ENCODE measurements at places on chromosomes 11 and 22. TPM values are rescaled to one million over a fixed set of nuclear protein-coding genes. Genes with fewer than 3 reads are reported as not detected.

DNA sequence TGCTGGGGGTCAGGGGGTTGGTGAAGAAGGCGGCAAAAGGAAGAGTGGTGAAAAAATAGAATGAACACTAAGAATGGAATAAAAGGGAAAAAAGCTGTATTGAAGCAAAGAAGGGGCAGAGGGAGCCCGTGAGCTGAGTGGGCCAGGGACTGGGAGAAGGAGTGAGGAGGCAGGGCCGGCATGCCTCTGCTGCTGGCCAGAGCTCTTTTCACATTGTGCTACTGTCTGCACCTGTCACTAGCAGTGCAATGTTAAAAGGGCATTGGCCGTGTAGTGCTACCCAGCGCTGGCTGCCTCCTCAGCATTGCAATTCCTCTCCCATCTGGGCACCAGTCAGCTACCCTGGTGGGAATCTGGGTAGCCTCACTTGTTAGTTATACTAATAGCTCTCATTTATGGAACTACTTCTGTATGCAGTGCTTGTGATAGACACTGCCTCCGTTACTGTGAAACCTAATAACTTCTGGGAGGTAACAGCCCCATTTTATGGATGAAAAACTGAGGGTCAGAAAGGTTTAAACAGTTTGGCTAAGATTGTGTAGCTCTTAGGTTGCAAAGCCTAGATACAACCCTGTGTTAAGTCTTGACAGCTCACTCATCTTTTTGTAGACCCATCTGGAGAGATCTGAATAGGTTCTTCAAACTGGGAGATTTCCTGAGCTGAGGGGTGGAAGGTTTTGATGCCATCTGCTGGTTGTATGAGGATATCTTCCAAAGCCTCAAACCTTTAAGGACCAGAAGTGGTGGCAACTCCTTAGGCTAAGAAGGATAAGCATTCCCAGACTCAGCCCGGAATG, 8.5 kb downstream of the YPEL4 start:
- DNase-seq: no peak

GRCh38 chr22:36797911-36798673, 18.7 kb downstream of the PVALB start:
- no peak for DNase-seq

- DNase-seq: no peak
Measured at GRCh38 chr11:104442321-104442720, 278.4 kb upstream of the PDGFD start.

GRCh38 chr11:69500285-69501120, 19.0 kb downstream of the LINC01488 start:
- DNase-seq: no peak

GRCh38 chr11:36451045-36451444, 59.0 kb downstream of the TRAF6 start:
- no peak for DNase-seq

DNA sequence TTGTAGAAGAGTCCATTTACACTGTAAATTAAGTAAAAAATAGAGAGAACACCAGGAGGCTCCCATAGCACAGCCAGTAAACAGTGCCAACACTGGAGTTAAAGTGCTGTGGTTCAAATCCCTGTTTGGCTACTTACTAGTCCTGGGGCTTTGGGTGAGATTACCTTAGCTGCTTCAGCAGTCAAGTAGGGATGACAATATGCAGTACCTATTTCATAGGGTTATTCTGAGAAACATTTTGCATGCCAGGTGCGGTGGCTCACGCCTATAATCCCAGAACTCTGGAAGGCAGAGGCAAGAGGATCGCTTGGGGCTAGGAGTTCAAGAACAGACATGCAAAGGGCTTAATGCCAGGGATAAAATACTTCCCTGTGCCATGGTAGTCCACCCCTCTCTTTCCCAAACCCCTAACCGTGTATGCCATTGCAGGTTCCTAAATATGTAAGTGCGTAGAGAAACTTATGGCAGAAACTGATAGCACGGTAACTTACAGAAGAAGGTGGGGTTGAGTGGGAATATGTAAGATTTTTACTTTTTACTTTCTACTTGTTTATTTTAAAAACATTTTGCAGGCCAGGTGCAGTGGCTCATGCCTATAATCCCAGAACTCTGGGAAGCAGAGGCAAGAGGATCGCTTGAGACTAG, 86.4 kb upstream of the PICALM start:
- no peak for DNase-seq

DNA sequence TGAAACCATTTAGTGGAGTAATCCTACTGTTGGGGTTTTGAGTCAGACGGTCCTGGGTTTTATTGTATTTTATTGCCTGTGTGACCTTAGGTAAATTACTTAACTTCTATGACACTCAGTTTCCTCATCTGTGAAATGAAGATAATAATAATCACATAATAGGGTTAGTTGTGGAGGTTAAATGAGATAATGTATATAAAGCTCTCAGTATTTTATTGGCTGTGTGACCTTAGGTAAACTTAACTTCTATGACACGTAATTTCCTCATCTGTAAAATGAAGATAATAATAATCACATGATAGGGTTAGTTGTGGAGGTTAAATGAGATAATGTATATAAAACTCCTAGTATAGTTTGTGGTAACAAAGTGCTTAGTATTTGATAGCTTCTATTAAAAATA, 13.2 kb downstream of the BARX2 start:
- no peak for DNase-seq

- no peak for DNase-seq
Measured at GRCh38 chr22:42945736-42946135, 69.2 kb downstream of the PACSIN2 start.

- DNase-seq: no peak
Measured at GRCh38 chr11:128614026-128614425, 26.7 kb upstream of the ETS1 start.

GRCh38 chr11:108887436-108888238, 222.8 kb downstream of the DDX10 start:
- no peak for DNase-seq

DNA sequence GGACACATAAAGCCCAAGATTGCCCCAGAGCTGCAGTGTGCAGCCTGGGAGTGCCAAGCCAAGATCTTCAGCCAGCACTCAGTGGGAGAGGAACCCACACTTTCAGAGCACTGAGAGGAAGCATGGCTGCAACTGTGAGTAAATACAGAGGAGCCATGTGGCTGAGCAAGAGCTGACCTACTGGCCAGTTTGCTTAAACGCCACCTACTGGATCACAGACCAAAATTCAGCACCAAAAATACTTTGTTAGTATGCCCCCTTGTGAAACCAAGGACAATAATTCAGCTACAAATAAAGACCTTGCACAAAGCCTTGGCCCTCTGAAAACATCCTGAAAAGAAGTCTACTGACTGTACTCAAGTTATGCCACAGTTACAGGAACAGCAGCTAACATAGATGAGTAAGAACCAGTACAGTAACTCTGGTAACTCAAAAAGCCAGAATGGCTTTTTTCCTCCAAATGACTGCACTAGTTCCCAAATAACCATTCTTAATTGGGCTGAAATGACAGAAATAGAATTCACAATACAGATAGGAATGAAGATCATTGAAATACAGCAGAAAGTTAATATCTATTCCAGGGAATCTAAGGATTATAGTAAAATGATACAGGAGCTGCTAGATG, 10.1 kb upstream of the OR4A15 start:
- no peak for DNase-seq

GRCh38 chr11:117789241-117789640, 7.8 kb downstream of the DSCAML1 start:
- DNase-seq: no peak

DNA sequence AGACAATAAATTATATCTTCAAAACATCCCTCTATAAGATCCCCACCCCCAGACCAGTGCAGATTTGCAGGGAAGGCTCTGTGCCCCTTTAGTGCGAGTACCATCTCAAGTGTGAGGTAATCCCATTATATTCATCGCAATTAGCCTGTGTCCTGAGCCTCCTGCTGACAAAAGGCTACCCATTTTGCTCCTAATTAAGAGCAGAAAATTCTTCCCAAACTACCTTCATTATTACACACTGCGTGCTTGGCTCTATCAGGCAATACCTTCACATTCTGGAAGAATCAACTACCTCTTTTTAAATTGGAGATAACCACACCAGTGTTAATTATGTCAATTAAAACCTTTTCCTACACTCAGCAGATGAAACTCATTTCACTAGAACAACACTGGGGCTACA, 1133.4 kb upstream of the CCDC90B start:
- DNase-seq: no peak

- DNase-seq: no peak
Measured at GRCh38 chr11:62427630-62428233, 8.9 kb downstream of the SCGB1A1 start.

GRCh38 chr11:35553021-35553420, 27.6 kb upstream of the PAMR1 start:
- DNase-seq: no peak

GRCh38 chr22:44462246-44463010, 35.6 kb downstream of the RTL6 start:
- DNase-seq: no peak

DNA sequence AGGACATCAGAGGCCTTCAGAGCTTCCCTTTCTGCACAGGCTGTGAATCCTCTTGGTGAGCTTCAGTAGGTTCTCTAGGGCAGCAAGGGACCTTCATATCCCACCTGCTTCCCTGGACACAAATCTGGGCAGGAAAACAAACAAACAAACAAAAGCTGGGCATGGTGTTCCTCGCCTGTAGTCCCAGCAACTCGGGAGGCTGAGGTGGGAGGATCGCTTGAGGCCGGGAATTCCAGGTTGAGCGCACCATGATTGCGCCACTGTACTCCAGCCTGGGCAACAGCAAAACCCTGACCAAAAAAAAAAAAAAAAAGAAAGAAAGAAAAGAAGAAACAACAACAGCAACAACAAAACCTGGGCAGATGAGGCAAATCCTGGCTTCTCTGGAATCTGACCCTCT, 92.9 kb downstream of the CEP164 start:
- DNase-seq: no peak

DNA sequence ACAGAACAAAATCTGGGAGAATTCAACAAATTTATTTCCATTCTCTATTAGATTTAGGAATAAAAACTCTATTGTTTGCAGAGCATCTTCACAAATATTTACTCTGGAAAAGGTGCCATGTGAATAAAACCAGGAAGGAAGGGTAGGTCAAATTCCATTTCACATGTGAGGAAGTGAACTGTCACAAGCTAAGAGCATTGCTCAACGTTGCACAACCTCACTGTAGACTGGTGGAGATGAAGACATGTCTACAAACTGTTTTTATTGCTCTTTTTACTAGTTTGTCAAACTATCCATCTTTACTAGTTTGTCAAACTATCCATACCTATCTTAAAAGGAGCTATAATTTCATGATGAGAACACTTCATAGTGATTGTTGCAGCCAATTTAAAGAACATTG, 236.4 kb downstream of the CNTN5 start:
- DNase-seq: no peak

DNA sequence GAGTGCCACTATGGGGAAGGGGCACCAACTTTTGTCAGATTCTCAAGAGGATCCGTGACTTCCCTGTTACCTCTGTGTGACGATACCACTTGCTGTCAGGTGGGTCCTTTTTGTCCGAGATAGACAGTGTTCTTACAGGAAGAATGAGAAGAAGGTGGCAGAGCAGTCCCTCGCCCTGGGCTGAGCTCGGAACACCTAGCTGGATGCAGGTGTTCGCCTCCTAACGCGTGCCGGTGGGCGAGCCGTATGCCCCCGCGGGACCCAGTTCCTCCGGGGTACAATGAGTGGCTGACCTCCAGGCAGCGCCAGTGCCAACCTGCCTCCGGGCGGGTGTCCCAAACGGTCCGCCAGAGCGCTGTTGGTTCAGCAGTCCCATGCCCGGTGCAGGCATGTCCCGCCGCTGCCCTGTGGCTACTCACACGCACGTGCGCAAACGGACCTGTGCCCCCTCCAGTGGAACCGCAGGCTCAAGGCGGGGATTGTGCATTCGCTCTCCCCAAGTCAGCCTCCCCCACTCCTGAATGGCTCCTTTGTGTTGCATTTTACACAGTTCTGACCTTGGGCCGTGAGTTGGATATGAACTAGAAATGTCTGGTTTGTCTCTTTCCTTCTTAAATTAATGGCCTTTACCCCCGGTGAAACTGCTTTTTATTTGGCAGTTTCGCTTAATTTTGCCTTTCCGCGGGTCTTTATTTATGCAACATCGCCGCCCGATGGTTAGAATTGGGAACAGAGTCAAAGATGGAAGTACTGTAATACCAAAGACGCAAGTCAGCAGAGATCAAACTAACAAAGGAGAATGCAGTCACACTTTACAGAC, 1.1 kb upstream of the ABTB2 start:
- peak; percentile 81 for DNase-seq

DNA sequence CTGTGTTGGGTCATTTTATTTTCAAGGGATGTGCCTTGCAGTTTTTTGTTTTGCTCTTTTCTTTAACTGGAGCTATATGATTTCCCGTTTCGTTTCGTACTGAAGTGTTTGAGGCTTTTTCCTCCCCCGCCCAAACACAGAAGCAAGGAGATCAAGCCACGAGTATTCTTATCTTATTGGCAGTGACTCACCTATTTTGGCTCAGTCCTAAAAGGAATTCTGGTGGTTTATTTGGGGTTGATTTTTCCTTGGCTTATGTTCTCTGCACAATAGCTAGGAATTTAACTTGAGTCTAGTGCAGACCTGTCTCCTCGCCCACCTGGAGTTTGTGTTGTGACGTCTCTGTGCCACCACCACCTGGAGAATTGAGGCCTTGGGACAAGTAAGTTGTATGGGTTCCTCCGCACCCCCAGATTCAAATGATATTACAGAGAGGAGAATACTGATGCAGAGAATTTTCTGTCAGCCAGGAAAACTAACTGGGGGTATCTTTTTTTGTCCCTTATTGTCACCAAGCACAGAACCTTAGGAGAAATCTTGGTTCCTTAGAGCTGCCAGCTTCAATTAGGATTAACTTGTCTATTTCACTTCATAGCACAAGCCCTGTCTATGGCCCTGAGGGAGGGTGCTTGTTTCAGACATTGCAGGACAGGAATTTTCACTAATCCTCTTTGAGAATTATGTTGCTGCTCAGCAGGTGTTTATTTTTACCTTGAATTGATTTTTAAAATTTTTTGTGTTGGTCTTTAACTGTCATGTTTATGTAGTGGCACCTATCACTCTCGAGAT, 90.4 kb upstream of the BIRC3 start:
- DNase-seq: no peak

- DNase-seq: peak; percentile 31
Measured at GRCh38 chr22:33329398-33329797, 271.2 kb upstream of the SYN3 start.

SLC22A6 gene
- total RNA-seq: not detected

DUSP8 gene
- total RNA-seq: 45.0 TPM

RFPL2 gene
- not detected for total RNA-seq

PLEKHB1 gene
- total RNA-seq: 15.7 TPM

C11orf97 gene
- total RNA-seq: not detected

RAD9A gene
- 40.6 TPM for total RNA-seq

NAALADL1 gene
- 7.8 TPM for total RNA-seq

OR52H1 gene
- total RNA-seq: 0.25 TPM

APOBEC3C gene
- 37.7 TPM for total RNA-seq

HMGXB4 gene
- total RNA-seq: 16.9 TPM
